ENCODE measurements at places on chromosomes 7 and 10. TPM values are rescaled to one million over a fixed set of nuclear protein-coding genes. Genes with fewer than 3 reads are reported as not detected.

NEBL gene
- 2.2 TPM for polyA plus RNA-seq

DNA sequence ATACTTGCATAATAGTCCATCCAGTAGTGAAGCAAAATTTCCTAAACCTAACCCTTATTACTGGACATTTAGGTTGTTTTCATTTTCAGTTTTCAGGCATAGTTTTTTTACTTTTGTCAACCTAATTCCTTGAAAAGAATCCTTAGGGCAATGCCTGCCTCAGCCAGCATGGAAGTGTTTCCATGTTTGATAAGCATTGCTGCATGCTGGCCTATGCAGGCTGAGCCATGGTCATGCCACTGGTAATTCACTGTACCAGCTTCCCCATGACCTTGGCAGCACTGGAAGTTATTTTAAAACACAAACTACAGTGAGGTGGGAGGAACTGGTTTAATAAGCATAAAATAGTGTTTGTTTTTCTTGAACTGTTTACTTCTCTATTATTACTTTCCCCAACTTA is 27.8 kb upstream of the PLCE1 start:
- no peak for DNase-seq

DNA sequence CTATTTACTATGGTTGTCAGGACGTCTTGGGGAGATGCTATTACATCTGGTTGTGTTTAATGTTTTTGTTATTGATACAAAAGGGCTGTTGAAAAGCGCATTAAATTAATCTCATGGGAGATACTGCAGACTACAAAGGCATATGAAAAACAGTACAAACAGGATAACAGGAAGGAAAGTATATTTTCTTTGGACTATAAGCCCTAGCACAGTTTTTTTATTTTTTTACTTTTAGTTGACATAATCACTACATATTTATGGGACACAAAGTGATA is 341.3 kb downstream of the ARL4A start:
- no peak for DNase-seq

GRCh38 chr10:125775491-125776106 is at the start of gene MMP21:
TSS of gene MMP21 (minus strand) at chr10:125775821. CDS start at chr10:125775821, 0 bp downstream.
- no peak for DNase-seq

GRCh38 chr10:32051926-32052325 is 4.3 kb downstream of the KIF5B start:
- DNase-seq: no peak
